Epithelial cell of prostate (primary cell): ENCODE measurements at places on chromosomes 1 and 21.
A peak's percentile ranks its signal among the peaks of the same experiment; 100 is the strongest.

DNA sequence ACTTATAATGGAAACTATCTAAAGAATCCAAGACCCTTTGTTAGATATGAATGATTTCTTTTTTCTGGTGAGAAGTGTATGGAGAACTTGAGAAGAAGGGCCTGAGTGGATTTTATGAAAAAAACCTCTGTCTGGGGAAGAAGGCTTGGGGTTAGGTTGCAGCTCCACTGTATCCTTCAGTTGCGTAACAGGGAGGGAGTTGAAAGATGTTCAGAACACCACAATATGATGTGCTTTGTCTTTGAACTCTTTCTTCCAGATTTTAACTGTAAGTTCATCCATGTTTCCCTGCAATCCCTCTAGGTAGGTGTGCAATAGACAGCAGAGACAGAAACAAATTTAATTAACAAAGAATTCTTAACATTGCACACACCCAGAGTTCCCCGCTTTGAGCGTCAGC is 125.8 kb upstream of the NFIA start:
- DNase-seq = no peak

- no peak for DNase-seq
These were observed 55.6 kb downstream of the NKAIN1 start for GRCh38 chr1:31183927-31184554.

DNA sequence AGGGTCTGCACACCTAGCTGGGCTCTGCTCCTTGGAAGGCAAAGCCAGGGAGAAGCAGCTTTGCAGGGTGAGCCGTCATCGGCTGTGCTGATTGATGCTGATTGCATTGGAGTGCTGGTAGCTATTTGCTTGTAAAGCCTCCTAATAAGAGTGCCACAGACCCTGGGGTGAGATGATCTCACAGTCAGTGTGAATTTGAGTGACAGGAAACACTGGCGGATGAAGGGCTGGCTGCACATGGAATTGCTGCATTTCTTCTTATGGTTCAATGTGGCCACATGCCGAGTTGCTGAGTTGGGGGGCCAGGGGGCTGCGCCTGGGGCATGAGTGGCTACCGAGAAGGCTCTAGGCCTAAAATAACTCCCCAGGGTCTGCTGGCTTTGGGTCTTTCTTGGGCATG is 138.2 kb upstream of the CACNA1E start:
- DNase-seq = no peak

DNA sequence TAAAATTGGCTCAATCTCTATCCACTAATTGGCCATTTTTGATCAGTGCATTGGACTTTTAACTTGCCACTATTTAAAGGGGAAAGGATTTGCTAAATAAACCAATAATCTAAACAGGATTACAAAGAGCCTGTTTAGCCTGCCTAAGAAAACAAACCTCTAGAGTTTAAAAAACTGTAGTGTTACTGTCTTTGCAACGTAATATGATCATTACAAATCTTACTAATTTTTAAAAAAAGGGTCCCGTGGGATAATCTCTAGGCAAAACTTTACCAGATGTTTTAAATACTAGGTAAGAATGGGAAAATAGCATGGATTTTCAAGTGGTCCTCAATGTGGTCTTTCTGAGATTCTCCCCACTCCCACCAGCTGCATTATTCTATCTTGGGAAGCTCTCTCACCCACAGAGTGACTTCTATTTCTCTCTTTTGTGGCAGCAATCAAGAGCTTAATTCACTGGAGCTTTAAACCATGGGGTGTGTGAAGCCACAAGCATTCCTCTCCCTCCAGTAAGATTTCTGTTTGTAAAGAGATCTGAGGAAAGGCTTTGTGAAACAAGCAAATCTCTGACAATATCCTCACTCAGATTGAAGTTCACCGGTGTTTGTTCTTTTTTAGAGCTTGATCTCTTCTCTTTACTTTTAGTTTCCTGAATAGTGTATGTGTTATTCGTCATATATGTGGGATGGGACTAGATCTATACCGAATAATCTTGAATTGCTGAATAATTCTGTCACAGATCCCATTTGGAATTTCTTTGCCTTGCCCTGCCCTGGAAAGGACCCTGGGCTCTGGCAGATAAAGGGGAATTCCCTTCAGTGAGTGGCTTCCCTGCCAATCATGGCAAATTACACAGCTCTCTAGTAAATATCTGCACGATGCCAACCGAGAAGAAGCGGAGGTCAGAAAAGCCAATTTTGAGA is 132.2 kb downstream of the TLR5 start:
- no peak for DNase-seq

- no peak for DNase-seq
These were observed at the start of gene EPHA8 for GRCh38 chr1:22562584-22563583. Gene EPHA8, plus strand, starts transcription at chr1:22563489. Its CDS starts 147 bp downstream, at chr1:22563636.

DNA sequence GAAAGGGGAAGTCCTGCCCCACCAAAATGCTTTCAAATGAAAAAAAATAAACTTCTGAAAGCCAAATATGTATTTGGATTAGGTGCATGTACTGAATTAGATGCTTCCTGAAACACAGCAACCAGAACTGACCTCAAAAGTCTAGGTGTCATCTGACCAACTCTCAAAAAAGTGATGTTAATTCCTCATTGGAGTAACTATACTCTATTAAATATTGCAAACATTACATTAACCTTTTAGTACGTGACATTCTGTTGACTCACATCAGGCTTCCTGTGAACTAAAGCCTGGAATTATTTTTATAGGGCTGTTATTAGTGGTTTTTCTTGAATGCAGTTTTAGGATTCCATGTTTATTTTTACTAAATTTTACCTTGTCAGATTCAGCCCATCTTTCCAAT is 73.5 kb downstream of the ASTN1 start:
- DNase-seq = no peak

GRCh38 chr21:42618707-42619102 is 34.7 kb upstream of the PDE9A start:
- no peak for DNase-seq

GRCh38 chr1:58739856-58740466 is 40.1 kb upstream of the MYSM1 start:
- DNase-seq = no peak

GRCh38 chr1:198528364-198528763 is 12.1 kb downstream of the ATP6V1G3 start:
- no peak for DNase-seq

DNA sequence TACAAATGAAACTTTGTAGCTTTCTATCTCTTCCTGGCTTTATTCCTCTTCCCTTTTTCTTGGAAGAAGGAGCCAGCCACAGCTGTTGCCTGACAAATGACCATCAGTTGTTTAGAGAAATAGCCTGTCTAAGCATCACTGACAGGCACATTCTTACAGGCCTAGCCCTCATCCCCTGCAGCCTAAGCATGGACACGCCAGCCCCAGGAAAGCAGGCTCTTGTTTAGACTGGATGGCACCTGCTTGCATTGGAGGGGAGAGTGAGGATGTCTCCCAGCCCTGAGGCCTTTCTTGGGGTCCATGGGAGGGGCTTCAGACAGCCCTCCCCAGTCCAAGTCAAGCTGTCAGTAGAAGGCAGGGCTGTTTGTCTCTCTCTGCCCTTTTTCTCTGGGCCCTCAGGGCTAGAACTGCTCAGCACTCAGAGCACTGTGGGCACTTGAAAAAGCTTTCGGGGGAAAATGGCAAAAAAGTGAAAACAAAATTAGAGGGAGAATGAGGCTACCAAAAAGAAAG is 282.5 kb upstream of the PLXNA2 start:
- DNase-seq = no peak

DNA sequence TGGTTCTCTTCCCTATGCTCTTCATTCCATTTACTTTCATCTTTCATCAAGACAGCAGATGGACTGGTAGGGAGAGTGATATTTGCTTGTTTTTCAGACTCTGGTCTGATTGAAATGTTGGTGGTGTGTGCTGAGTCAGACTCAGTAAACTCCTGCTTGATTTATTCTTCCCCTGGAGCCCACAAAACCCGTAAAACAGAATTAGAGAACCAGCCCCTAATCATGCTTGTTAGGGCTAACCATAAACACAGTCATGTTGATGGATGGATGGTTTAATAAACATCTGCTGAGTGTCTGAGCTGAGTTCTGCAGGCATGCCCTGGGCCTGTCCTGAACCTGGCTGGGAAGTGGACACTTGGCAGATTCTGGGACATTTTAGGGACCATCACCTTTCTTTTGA is 24.8 kb downstream of the NOS1AP start:
- no peak for DNase-seq

DNA sequence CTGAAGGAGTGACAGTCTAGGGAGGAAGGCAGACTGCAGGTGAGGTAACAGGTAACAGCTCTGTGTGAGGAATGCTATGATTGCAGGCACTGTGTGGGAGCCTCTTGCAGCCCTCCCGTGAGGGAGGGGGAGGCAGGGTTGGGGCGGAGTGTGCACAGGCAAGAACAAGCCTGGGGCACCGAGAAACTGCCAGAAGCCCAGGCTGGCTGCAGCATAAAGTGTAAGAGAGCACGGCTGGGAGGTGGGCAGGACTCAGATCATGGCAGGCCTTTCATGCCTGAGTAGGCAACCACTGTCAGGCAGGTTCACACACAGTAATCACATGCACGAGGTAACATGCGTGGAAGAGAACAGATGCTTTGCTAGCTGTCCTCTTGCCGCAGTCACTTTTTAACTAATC is 11.3 kb upstream of the RHEX start:
- DNase-seq = peak; percentile 26

- no peak for DNase-seq
These were observed 11.2 kb downstream of the PADI1 start for GRCh38 chr1:17216078-17216477.

- peak; percentile 56 for DNase-seq
These were observed 31.8 kb downstream of the KCNK2 start for GRCh38 chr1:215114154-215114933.

DNA sequence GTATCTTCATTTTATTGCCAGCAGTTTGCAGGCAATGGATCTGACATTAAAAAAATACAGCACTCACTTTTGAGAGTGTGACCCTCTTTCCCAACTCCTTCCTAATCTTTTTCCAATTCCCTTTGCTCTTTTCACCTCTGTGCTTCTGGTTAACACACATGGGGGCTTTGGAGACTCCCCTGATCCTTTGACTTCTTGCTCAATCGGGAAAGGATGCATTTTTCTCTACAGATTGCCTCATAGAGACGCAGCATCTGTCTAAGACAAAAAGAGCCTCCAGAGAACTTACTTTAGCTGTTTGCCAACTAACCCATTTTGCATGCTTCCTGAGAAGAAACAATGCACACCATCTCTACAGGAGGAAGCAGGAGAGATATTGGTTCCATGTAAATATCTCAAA is 378.3 kb downstream of the PBX1 start:
- DNase-seq = no peak

- DNase-seq = no peak
These were observed 12.4 kb upstream of the SCAF4 start for GRCh38 chr21:31744182-31744800.

DNA sequence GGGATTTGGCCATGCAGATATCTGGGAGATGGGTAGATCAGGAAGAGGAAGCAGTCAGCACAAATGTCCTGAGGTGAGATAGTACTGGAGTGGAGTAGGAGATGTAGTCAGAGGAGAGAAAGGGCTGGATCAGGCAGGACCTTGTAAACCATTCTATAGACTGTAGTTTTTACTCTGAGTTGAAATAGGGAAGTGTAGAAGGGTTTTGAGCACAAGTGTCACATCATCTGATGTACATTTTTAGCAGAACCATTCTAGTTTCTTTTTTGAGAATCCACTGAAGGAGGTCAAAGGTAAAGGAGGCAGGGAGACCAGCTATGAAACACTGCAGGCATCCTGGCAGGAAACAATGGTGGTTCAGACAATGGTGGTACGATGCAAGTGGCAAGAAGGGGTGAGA is 194.6 kb upstream of the RRP15 start:
- no peak for DNase-seq

DNA sequence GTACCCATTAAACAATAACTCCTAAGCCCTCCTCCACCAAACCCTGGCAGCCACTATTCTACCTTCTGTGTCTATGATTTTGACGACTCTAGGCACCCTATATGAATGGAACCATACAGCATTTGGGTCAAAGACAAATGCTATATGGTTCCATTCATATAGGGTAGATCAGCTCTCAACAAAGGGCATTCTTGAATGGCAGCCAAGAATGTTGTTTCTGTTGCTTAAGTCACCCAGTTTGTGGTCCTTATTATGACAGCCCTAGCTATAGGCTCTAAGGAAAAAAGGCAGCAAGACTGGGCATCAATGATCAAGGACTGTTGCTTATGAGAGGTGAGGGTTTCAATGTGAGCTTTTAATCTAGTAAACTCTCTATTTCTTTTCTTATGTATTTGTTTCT is 4.7 kb upstream of the SLC5A9 start:
- no peak for DNase-seq

DNA sequence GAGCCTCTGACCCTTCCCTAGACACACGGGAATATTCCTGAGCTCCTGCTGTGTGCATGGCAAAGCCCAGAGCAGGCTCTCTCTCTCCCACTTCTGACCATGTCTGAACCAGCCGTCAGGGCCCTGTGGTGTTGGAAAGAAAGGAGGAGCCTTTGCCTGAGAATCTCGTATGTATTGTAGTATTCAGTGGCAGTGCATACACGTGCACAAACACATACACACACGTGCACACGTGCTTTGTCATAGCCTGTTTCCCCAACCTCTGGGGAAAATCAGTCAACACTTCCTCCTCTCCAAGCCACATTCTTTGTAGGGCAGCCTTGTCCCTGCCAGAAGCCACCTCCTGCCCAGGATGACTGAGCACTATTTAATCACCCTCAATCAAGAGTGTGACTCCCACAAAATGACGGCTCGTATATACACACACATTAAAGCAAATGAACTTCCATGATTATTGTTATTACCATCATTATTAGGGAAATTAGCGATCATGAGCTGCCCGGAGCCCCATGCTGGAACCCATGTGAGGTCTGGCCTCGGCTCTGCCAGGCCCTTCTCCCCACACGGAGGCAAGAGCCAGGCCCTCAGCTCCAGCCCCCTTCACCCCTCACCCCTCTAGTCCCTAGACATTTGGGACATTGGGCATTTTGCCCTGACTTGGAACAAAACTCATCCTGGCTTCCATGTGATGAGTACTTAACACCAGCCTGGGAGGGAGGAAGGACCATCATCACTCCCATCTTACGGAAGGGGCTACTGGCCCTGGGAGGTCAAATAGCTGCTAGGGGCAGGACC is 331.9 kb downstream of the NPHP4 start:
- peak; percentile 34 for DNase-seq

- DNase-seq = no peak
These were observed 8.2 kb downstream of the P3H1 start for GRCh38 chr1:42758641-42759040.

DNA sequence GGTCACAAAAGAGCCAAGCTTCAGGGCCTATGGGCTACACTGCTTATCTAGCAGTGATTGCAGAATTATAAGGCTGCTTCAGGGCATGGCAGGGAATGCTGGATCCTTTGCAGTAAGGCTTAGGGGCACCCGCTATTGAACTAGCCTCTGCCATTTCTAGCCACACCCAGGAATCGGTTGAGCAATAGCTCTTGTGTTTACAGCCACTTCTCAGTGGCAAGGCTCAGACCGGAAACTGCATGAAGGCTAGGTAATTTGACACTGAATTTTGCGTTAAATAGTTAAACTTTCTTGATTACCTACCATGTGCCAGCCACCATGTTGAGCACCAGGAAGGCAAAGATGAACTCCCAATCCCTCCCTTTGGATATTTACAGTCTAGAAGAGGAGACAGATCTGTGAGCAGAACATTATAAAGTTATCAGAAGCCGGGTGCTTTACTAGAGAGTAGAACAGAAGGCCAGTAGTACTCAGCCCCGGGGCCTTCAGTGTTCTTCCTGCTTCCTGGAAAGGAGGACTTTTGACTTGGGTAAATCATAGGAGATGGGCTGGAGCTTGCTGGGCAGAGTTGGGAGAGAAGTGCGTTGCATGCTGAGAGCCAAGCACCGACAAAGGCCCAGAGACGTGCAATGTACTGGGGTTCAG is 98.6 kb upstream of the LPGAT1 start:
- no peak for DNase-seq
